ENCODE measurements at places on chromosomes 3 and 15.

DNA sequence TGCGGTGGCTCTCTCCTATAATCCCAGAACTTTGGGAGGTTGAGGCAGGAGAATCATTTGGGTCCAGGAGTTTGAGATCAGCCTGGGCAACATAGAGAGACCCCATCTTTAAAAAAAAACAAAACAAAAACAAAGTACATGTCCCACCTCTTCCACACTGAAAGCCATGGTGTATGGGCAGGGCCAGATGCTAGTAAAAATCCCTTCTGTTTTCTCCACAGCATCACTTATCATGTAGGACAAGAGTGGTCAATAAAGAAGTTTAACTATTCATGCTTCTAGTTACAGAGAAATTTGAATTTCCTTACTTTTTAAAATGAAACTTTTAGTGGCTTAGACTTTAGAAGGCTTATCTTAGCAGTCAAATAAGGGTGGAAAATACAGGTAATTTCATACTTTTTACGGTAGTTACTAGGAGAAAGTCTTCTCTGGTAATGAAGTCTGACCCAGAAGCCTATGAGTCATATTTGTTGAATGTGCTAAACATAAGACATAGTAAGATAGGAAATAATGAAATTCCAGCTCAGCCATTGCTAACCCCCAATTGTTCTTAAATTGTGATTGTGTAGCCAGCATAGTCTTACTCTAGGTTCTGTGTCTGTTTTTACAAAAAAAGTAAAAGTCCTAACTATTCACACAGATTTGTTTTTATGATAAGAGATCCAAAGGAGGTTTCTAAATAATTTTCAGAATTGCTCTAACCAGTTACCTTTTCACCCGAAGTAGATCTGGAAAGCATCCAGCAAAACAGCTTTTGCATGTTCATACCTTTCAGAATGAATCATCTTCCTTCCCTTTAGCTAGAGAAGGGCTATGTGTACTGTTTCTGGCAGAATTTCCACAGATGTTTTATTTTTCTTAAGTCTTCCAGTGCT lies 16.4 kb upstream of the ZNF609 start:
- DNase-seq: peak; percentile 80

DNA sequence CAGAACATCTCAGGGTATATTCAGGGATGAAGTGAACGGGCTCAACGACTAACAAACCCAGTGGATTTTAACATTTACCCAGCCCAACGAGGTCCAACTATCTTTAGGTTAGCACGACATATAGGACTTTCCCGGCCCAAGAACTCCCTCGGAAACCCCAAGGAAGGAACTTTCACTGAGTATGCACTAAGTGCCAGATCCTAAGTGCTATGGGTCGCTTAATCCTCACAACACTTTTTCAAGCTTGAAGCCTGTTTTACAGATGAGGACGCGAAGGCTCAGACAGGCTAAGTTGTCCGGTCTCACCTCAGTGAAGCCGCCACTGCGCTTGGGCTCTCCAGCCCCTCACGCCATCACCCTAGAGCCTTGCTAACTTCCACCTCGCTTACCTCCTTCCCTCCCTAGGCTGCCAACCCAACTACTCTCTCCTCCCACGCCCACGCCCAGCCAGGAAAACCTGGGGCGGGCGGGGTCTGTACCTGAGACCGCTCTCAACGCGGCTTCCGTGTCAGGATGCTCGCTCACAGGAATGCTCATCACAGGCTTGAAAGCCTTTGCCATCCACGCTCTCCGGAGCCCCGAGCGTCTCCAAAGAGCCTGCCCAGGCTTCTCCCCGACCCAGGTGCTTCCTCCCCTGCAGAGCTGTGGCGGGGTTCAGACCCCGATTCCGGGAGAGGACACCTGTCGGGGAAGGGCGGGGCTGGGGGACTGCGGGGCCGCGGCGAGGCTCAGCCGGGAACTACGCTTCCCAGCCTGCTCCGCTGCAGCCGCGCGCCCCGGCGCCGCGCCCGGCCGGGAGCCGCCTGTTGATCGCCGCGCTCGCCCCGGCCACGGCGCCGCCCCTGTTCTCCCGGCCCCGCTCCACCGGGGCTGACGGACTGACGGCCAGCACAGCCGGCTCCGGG lies at the start of gene TMOD2:
TSS of gene TMOD2 (plus strand) at position 806 of the 905 bp plus-strand sequence. CDS start 14,845 bp downstream, outside the sequence.
- peak; percentile 64 for DNase-seq

- DNase-seq: no peak
Measured at GRCh38 chr15:36571301-36571700, 8.1 kb upstream of the CDIN1 start.

DNA sequence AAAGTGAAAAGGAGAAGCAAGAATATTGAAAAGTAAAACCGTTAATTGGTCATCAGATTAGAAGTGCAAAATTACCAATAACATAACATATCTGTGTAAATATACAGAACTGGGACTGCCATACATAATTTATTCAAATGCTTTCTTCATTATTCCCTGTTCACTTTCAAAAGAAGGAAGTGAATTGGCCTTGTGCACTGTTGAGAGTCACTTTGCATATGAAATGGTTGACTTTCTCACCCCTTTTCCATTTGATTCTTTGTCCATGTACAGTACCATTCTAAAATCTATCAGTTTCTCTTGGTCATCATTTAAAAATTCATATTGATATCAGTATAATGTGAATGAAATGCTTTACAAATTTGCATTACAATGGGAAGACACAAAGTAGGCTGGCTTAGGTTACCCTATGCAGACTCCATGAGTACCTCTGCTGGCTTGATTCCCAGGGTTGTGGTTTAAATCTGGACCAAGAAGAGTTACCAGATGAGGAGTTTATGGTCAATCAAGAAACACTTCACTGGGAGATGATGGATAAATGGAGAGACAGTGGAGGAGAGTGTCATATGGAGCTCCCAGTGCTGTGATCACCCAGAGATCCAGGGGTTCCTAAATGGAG lies 210.9 kb upstream of the TOPAZ1 start:
- DNase-seq: no peak

DNA sequence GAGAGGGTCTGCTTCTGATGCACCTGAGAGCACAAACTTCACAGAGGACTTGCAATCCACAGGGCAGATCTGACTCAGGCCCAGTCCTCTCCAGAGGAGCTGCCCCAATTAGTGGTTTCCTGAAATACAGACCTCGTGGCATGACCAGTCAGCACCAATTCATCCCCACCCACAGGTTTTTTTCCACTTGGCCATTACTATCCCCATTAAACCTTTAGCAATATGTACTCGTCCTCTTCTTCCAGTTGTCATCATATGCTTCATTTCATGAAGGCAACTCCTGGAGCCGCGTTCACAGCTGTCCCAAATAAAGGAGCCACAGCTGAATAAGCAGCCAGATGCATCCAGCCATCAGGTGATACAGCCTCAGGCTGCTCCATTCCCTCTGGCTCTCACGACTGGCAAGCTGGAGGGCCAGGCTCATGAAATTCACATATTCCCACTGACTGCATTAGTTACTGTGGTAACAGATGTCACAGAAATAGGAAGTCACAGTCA lies 163.1 kb downstream of the FMN1 start:
- no peak for DNase-seq

GRCh38 chr15:89714775-89715174 lies 24.2 kb downstream of the WDR93 start:
- DNase-seq: no peak

- no peak for DNase-seq
Measured at GRCh38 chr15:76401285-76401684, 64.7 kb downstream of the ISL2 start.

GRCh38 chr15:81492969-81493645 lies 119.1 kb upstream of the TMC3 start:
- no peak for DNase-seq

DNA sequence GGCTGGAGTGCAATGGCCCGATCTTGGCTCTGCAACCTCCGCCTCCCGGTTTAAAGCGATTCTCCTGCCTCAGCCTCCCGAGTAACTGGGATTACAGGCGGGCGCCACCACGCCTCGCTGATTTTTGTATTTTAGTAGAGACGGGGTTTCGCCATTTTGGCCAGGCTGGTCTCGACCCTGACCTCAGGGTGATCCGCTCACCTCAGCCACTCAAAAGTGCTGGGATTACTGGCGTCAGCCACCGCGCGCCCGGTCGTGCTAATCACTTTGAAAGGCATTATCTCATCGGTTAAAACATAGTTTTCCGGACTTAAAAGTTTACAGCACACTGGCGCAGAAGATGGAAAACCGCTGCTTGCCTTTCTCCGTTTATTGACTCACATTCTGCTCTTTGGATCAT lies 27.6 kb upstream of the MTHFS start:
- DNase-seq: no peak

DNA sequence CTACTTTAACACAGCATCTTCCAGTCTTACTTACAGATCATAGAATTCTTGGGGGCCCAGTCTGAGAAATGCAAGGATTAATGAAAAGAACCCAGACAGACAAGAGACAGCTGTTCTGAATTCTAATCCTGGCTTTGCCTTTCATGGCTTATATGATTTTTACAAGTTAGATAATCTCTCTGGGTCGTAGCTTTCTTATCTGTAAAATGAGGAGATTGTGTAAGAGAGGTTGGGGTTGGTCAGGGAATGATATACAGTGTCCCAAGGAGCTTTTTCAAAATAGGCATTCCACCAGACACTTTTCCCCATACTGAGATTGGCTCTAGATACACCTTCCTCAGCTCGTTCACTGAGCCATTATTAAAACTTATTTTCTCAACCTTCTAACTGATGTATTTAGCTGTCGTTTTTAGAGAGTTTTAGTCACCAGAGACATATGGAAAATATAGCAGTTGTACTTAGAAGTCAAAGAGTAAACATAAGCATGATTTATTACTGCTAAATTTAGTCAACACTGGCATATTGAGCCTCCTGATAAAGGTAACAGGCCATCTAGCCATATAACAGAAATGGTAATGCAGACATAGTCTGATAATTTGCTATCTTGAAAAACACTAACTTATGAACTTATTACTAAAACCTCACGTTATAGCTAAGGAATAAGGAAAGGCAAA lies 163.0 kb upstream of the MLF1 start:
- DNase-seq: no peak

- DNase-seq: peak; percentile 10
Measured at GRCh38 chr3:3998140-3998922, 199.1 kb downstream of the LRRN1 start.

DNA sequence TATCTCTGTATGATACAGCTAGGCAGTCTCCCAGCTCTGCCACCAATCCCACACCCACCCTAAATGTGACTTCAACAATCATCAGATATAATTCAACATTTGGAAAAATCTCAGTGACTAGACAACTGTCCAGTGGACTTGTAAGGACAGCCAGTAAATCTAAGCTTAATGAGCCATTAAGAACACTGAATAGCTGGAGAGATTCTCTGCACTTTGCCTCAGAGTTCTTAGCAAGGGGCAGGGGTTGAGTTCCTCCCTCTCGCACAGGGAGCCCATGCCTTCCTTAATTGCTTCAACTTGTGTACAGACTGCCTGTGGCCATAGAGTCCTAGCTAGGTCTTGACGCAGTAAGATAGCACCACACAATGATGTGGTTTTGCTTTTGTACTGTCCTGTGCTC lies 15.6 kb downstream of the MEX3B start:
- DNase-seq: no peak

DNA sequence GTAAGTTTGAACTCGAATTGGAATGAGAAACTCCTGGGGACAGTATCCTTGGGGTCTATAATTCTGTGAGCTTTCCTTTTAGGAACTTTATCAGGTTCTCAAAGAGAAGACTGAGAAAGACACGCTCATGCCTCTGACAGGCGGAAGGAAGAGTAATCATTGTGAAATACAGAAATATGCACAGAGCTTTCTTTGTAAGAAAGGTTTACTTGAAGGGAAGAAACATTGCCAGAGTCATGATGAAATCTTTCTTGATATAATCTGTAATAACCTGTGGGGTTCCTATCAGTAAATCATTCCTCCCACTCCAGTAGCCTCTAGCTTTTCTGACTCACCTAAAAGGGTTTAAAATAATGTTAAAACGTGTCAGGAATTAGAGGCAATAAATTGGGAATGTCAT lies 83.6 kb upstream of the CCDC39 start:
- no peak for DNase-seq

DNA sequence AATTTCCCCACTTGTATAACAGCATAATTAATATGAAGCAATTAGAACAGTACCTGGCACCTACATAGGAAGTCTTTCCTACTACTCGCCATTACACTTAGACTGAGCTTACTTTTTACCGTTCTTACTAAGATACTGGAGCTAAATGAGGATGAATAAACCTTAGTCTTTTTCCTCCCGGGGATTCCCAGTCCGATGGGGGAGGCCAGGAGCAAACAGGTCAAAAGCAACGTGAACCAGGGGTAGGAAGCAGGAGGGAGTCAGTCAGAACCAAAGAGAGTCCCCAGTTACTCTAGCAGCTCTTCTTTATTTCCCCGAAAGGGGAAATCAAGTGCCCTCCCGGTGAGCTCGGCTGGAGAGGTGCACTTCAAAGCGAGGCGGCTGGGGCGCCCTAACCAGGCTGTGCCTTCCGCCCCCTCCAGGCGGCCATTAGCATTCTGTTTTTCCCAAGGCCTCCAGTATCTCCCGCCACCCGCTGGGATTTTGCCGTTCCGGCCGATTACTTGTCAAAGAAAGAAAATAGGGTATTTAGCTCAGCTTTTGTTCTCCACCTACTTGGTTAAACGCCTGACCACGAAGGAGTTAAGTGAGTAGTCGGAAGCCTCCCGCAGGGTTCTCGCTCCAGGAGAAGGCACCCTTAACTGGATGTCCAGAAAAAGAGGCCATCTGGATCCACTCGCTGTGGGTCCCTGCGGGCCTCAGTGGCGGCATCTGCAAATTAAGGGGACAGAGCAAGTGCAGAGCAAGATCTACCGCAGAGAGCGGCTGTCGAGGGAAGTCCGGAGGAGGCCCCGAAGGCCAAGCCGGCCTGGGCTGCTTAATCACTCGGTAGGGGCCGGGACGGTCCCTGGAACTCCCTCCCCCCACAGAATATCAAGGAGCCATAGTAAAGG lies 6.3 kb upstream of the EOMES start:
- no peak for DNase-seq

- no peak for DNase-seq
Measured at GRCh38 chr15:40990080-40990479, 36.8 kb downstream of the CHAC1 start.

- DNase-seq: no peak
Measured at GRCh38 chr3:115830764-115831395, 207.6 kb downstream of the GAP43 start.

- DNase-seq: no peak
Measured at GRCh38 chr3:187114511-187114910, 24.8 kb downstream of the RPL39L start.

DNA sequence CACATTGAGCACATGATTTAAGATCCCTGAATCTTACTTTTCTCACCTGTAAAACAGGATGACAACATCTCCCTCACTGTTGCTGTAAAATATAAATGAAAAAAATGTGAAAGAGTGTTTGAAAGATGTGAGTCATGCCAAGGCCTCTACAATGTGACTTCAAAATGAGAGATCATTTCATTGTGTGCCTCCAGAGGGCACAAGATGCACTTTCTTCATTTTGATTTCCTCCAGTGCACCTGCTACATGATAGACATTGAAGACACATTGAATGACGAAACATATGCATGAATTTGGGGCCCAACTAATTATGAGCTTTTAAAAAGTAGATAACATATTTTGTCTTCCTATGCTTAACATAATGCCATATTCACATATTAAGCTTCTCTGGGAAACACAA lies 170.3 kb downstream of the MOBP start:
- no peak for DNase-seq

Data from PC-9 (cell line).